Heart right ventricle (tissue), 16 donors: ENCODE measurements at places on chromosomes 1 and 21. TPM values are rescaled to one million over a fixed set of nuclear protein-coding genes. Genes with fewer than 3 reads are reported as not detected.

- no peak for DNase-seq
These were observed 21.6 kb downstream of the ZBTB17 start for GRCh38 chr1:15954316-15954715.

GRCh38 chr1:148264374-148265276 is 112.5 kb upstream of the NBPF11 start:
- no peak for DNase-seq

Gene LINGO4
- polyA plus RNA-seq: 0.10 TPM

DNA sequence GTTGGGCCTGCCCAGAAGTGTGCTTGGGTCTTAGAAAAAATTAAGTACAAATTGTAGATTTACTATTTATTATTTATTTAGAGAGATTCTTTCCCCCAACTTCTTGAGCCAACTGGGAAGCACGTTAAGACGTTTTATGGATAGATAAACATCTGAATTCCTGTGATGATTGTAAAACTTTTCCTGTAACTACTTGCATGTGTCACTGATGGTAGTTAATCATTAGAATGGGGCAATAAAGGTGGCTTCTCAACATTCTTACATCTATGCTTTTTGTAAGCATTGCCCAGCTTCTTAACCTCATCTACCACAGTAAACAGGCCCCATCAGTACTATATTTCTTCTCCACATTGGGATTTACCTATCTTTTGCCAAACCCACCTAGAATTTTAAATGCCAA is 559.8 kb downstream of the LMO4 start:
- DNase-seq: no peak

GRCh38 chr21:46095083-46095719 is 2.7 kb upstream of the COL6A2 start:
- DNase-seq: no peak

Gene SPRR1A
- polyA plus RNA-seq: not detected

GRCh38 chr1:37574834-37575480 is 18.2 kb downstream of the DNALI1 start:
- DNase-seq: no peak

Gene ABCG1
- polyA plus RNA-seq: 19.4 TPM

- DNase-seq: no peak
These were observed 106.1 kb downstream of the CC2D1B start for GRCh38 chr1:52259886-52260285.

GRCh38 chr21:44403106-44404020 is 49.9 kb downstream of the TRPM2 start:
- no peak for DNase-seq

Gene S100A16
- 98.6 TPM for polyA plus RNA-seq

GRCh38 chr21:36155603-36156338 is 853 bp upstream of the DOP1B start:
- DNase-seq: peak; percentile 42

GRCh38 chr1:206435445-206435844 is 34.8 kb upstream of the IKBKE start:
- no peak for DNase-seq

Gene SLC1A7
- 0.04 TPM for polyA plus RNA-seq

DNA sequence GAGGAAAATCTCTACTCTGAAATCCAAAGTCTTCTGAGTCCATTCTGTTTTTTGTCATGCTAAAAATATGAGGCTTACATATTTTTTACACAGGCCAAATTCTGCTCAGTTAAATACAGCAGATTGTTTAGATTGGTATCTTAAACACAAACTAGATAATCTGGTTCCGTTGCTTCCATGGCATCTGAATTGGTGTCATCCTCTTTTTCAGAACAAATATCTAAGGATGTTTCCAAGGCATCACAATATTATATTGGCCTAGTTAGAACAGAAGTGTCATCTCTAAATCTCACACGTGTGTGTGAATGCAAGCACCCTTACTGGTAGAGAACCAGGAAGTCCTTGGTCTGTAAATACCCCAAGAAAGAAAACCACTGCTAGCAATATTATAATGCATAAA is 151.2 kb downstream of the NRIP1 start:
- no peak for DNase-seq

DNA sequence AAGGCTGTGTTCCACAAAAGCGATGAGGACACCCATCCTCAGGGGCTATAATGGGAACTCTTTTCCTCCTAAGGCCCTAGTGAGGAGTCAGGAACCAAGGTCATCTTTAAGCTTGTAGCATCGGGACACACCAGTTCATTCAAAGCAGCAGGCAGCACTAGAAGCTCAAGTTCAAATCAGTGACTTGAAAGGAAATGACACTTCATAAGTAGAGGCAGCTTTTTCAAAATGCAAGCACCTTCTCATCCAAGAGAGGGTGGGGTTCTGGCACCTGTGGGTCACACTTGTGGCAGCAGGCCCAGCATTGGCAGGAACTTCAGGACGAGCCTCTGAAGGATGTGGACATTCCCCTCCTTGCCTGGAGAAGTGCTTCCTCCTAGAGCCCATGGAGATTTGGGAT is 496.3 kb downstream of the KIF26B start:
- DNase-seq: no peak

Gene DOP1B
- polyA plus RNA-seq: 2.3 TPM
